ENCODE measurements at places on chromosomes 16 and 17.

DNA sequence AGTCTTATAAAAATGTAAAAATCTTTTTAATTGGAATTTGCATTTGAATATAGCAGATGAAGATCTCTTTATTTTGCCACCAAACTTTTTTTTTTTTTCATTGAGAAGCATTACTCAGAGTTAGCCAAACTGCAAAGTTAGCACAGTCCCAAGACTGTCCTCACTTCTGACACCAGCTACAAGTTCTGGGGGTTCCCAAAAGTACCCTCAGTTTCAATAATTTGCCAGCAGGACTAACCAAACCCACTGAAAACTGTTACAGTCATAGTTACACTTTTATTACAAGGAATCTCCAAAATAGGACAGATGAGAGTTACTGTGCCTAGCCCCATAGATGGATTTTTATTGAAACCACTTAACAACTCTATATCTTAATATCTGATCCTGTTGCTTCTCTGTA, 144.1 kb downstream of the CHD9 start:
- no peak for DNase-seq

DNA sequence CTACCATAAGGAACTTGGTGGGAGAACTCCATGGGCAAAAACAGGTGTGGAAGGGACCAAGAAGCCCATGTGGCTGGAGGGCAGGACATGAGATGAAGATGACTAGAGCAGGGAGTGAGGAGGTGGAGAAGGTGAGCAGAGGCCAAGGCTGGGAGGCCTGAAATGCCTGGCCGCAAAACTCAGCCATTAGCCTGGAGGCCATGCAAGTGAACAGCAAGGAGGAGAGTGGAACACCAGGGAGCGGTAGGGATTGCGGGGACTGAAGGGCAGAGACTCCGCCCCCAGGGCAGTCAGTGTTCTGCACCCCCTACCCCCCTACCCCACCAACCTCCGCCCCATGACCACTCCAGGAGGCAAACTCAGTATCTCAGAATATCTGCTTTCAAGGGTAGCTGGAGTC, 17.0 kb downstream of the BCL7C start:
- no peak for DNase-seq

- DNase-seq: no peak
Measured at GRCh38 chr17:4215882-4216570, 47.8 kb downstream of the ANKFY1 start.

GRCh38 chr17:62975206-62975605, 9.2 kb downstream of the TANC2 start:
- peak; percentile 34 for DNase-seq

GRCh38 chr17:79835470-79835899, 3.8 kb downstream of the CBX4 start:
- DNase-seq: no peak

- no peak for DNase-seq
Measured at GRCh38 chr16:86231996-86232350, 278.4 kb upstream of the FOXF1 start.

- no peak for DNase-seq
Measured at GRCh38 chr17:18120461-18121017, 12.0 kb downstream of the MYO15A start.
